ENCODE measurements at places on chromosomes 11 and 22.
A peak's percentile ranks its signal among the peaks of the same experiment; 100 is the strongest.

DNA sequence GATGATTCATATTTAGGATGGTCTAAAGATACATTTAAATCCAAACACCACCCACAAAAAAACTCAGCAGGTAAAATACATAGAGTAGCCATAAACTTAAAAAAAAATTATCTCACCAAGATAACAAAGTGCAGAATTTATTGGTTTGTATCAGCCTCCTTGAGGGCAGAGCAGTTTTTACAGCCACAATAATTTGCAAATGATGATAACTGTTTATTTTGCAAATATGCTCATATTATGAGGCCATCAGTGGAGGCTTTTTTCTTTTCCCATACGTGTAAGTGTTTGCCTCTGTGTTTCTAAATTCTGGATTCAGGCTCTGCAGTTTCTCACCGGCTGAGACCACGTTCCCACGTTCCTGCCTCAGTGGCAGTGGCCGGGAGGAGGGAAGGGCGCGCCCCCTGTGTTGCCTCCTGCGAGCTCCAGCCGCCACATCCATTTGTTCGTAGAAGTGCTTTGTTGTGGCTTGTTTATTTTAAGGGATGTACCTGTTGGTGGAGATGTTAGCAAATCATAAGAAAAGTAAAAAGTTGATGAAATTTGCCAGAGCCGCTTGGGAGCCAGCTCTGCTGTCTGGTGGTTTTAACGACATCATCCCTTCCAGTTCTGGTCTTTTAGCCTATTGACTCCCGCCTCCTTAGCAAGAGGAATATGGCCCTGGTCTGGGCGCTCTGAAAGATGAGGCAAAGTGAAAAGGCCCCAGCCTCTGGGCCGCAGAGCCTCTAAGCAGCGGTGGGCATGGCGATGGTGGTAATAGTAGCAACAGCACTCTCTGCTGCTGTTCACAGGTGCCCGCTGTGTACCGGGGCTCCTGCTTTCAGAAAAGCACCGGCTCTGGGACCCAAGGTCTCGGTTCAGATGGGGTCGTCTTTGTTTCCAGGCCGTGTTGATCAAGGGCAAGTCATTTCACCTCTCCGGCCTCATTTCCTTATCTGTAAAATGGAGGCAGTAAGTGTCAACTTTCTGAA is 66.7 kb upstream of the PPARA start:
- no peak for DNase-seq

DNA sequence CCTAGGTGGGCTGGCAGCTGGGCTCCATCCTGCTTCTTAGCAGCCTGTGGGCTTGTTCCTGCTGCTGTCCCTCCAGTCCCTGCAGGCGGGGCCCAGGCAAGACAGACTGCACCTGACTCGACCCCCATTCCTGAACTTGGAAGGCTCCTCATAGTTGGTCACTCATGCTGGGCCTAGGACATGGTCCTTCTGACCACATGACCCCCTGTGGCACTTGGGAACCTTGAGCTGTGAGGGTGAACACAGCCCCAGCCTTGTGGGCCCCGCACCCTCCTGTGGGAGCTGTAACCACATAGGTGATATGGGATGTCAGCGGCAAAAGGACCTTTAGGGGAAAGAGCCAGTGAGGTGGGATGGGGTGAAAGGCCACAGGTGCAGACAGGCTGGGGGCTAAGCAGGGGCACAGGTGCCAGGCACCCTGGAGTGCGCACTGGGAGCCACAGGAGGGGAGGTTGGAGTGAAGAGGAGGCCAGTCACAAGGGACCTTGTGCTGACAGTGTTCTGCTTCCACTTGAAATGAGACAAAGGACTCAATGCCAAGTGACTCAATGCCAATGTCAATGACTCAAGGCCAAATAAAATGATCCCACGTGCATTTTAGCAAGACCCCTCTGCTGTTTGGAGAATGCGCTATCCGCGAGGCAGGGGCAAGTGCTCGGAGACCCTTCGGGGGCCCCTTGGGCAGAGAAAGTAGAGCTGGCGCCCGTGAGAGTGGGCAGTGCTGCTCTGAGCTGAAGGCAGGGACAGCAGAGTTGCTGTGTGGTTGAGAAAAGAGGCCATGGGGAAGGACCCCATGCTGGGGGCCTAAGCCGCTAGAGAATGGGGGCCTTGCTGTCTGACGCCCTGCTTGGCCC is 90.7 kb downstream of the MORC2 start:
- peak; percentile 45 for DNase-seq

DNA sequence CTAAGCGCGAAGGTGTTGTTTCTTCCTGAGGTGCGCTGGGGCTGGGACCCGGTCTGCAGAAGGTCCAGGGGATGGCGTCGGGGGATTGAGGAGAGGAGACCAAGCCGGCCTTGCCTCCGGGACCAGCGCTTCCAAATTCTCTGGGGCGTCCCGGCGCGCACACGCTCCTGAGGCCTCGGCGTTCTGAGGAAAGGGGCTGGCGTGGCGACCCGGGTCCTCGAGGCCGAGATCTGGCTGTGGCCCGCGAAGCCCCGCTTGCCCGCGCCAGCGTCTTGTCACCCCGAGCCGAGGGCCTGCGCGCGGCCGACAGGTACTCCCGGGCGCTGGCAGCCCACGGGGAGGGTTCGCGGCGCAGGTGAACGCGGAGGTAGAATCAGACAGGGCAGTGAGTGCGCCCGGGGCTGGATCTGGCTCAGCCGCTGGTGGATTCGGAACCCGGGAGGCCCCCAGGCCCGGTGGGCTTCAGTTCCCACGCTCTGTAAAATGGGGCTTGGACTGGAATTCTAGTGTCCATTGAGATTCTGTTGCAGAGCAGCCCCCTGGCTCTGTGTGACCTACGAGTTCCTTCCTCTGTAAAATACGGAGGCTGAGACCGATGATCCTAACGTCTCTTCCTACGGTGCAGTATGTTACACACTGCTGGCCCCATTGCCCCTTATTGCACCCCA is 14.7 kb downstream of the SSH3 start:
- no peak for DNase-seq

DNA sequence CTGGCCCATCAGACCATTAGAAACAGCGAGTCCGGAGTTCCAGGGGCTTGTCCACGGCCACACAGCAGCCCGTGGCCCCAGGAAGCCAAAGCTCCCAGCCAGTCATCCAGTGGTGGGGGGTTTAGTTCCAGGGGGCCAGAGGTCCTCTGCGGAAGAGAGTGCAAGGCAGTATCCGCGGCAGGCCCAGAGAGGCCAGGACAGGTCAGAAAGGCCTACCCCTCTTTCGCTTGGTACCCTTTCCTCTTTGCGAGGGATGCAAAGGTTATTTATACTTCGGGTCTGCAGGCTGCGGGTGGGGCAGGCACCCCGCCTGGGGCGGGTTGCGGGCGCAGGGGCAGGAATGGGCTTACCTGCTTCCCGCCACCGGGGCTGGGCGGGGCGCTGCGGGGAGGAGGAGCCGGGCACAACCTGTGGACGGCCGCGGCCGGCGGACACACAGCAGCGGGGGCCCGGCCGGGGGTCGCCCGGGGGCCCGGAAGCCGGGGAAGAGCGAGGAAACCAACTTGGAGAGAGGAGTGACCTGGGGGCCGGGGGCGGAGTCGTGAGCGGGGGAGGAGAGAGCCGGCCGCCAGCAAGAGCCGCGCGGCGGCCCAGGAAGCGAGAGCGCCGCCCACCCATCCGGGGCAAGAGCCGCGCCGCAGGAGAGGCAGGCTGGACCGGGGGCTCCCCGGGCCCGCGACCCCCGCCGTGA is at the start of gene SH3BP1:
TSS of gene SH3BP1 (plus strand) at position 600 of the 691 bp plus-strand sequence. CDS start 119 bp downstream, outside the sequence.
- DNase-seq = peak; percentile 5

DNA sequence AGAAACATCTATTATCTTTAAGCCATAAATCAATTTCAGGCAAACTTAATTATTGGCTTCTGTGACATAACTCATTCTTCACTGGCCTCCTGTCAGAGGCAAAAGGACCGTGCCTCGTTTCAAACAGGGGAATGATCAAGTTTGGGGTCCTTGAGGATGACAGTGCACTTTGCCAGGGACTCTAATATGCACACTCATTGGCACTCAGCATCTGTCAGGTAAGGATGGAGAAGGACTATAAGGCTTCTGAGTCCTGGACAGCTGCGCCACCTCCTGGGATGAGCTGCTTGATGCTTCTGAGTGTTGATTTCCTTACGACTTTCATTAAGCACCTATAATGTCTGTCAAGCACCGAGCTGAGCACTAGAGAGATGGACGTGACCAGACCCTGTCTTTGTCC is 20.2 kb downstream of the BPIFC start:
- DNase-seq = peak; percentile 9

- DNase-seq = no peak
These were observed 133.7 kb upstream of the HSD17B12 start for GRCh38 chr11:43546561-43547429.

GRCh38 chr11:119970555-119971304 is 167.2 kb downstream of the TRIM29 start:
- DNase-seq = no peak

DNA sequence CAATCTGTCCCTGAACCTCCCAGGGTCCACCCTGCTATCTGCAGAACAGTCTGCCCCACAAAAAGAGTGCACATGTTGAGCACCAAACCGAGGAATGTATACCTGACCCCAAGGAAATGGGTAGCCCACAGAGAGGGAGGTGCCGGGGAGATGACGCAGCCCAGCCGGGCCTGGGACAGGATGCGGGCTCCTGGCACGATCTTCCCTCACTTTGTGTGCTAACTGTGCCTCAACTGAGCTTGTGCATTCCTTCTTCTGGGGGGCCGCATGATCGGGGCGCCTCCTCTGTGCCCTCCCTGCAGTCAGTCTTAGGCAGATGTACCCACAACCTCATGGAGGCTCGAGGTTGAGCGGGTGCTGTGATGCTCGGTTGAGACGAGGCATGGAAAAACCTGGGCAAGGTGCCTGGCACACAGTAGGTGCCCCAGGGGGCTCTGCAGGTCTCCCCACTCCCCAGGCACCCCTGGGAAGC is 2.4 kb downstream of the GAS2L1 start:
- DNase-seq = no peak

GRCh38 chr22:44669561-44669976 is 32.4 kb upstream of the PRR5 start:
- no peak for DNase-seq

DNA sequence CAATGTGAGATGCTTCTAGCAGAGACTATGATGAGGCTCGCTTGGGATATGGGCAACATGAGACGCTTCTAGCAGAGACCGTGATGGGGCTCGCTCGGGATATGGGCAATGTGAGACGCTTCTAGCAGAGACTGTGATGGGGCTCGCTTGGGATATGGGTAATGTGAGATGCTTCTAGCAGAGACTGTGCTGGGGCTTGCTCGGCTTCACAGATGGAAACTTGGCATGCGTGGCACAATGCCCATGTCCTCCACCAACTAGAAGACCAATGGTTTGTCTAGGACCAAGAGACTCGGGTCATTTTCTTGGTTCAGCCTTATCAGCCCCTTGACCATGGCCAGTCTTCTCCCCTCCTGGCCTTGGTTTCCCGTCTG is 7.1 kb downstream of the MYEOV start:
- DNase-seq = no peak

DNA sequence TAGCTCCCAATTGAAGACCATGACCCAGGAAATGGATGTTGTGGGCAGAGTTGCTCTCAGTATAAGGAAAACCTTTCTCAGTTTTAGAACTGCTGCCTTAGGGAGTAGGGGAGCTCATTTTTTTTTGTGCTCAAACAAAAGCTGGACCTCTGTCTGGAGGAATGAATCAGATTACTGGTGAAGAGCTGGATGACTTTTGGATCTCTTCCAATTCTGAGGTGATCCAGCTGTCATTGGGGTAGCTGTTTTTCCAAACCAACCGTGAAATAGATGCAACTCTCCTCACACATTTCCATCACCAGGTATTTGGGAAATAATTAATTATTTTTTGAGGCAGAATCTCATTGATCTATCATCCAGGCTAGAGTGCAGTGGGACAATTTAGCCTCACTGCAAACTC is 251.3 kb upstream of the PLET1 start:
- DNase-seq = no peak

DNA sequence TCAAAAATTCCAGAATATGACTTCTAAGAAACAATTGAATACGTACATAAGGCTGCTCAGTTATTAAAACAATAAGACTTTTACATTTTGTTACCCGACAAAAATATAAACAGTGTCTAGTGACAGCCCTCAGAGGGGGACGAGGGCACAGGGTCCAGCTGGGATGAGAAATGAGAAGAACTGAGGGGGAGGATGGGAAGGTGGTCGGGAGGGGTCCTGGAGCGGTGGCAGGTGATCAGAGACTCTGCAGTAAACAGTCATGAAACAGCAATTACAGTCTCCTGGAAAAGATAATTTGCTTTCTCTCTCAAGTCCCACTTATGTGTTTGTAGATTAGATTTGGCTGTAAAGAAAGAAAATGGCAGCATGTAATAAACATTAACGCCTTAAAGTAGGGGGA is 56.0 kb downstream of the PACSIN2 start:
- no peak for DNase-seq

DNA sequence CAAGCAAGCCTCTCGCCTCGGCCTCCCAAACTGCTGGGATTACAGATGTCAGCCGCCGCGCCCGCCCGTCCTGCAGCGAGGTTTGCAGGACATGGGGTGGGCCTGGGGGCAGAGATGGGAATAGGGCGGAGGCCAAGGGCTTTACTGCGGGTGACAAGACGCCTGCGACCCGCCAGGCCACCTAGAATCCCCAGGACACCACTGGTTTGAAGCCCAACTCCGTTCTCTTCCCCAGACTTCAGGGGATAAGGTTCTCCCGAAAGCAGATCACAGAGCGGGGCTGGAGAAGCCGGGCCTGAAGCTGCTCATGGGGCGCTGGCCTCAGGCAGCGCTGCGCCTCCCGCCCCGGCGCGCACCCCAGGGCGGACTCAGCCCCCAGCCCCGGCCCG is 354 bp downstream of the POLR2L start:
- DNase-seq = no peak

DNA sequence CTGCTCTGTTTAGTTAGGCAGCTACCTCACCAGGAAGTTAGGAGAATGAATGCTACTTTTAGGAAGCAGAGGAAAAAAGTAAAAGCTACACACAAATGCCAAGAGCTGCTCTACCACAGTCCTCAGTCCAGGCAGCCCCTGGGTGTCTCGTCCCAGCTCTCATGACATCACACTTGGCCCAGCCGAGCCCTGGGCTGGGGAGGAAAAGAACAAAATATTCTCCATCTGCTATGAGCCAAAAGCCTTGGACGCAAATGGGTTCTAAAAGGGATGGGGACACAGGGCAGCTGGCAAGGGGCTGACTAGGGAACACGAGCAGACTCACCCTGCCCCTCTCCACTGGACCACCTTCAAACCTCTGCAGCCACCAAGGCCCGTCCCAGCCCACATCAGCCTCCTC is 26.1 kb downstream of the TMEM184B start:
- no peak for DNase-seq

DNA sequence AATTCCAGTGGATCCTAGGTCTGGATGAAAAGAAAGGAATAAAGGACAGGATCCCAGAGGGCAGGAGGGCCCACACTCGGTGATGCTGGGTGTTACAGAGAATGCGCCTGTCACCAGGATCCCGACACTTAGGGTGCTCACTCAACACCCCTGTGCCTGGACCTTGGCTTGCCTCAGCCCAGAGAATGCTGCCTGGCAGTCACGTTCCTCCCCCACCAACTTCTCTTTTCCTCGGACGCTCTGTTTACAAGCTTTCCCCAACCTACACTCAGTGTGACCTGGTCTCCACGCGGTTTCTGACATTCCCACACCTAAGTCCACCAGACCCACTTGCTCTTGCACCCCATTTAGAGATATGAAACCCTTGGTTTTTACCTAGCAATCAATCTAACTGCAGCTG is 38.0 kb upstream of the ETS1 start:
- DNase-seq = no peak

- no peak for DNase-seq
These were observed 21.5 kb upstream of the PARVG start for GRCh38 chr22:44159221-44159620.

- no peak for DNase-seq
These were observed 1.7 kb downstream of the SLC37A4 start for GRCh38 chr11:119029069-119029339.

Measured in NCI-H1092 (cell line).